ENCODE measurements at places on chromosomes 1 and 21.

- no peak for DNase-seq
These were observed 617.7 kb upstream of the ADGRL2 start for GRCh38 chr1:81183051-81183450.

DNA sequence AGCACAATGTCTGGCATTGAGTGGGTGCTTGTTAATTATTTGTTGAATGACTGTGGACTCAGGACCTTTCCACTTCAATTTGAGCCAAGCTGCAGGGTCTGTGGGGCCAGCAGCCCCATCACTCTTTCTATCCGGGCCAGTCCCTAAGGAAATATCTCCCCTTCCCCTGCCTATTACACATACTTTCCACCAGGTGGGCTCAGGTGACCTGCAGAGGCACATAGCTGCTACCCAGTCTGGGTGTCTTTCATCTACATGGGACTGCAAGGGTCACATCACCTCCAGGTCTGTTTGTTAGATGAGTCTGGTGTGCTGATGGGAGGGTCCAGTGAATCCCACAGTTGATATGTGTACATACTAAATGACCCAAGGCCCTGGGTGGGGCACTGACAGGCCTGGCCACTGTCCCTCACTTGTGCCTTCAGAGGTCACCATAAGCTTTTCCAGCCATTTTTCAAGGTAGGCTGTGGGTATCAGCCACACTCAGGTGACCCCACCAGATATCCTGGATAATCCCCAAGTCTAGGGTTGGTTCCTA, 59.5 kb upstream of the KDM4A start:
- no peak for DNase-seq

DNA sequence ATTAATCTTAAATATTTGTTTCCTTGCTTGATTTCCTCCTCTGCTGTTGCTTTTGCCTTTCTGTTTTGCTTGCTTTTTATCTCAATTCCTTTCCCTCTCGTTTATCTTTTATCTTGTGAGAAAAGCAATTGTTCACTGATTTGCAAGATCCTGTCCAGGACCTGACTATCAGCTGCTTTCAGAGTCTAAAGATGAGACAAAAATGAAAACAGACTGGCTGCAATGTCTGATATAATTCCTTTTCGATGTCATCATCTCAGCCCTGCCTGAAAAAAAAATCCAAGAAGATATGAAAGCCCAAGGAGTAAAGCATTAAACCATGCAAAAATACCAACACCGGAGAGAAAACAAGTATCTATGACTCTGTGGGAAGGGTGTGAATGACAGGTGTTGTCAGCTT, 225.5 kb downstream of the PATJ start:
- no peak for DNase-seq

GRCh38 chr1:24222793-24223192, 35.7 kb upstream of the IFNLR1 start:
- no peak for DNase-seq

- DNase-seq, result no peak
These were observed 39.8 kb upstream of the LRP8 start for GRCh38 chr1:53367503-53368313.

DNA sequence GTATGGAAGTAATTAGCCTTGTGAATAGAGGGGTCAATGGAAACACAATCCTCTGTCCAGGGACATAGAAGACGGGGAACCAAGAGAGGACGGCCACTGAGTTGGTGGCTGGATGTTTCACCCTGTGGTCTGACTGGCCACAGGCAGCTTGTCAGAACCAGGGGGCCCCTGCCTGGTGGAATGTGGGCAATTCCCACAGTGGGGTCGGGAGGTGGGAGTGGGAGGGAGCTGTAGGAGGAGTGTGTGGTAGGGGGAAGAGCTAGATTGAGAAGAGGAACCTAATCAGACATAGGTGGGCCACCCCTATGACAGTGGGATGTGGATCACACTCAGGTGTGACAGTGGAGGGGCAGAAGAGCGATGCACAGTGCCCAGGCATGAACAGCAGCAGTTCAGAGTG, 31.3 kb downstream of the TRIM62 start:
- DNase-seq, result no peak

- DNase-seq, result no peak
These were observed 42.1 kb downstream of the PARP1 start for GRCh38 chr1:226365831-226366231.

DNA sequence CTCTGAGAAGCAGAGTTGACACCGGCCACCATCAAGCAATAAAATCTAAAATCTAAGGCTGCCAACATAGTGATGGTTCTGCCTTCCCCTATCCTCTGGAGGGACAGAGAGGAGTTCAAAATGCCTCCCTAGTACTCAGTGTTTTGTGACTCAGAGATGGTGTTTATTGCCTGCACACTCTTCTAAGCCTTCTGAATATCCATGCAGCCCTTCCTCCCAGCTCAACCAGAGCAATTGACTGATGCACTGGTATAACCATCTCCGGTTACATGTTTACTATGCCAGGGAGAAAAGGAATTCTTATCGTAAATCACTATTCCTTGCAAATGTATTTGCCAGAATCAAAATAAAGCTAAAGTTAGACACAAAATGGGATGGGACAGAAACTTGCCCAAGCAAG, 132.9 kb upstream of the RAB4A start:
- DNase-seq, result no peak

DNA sequence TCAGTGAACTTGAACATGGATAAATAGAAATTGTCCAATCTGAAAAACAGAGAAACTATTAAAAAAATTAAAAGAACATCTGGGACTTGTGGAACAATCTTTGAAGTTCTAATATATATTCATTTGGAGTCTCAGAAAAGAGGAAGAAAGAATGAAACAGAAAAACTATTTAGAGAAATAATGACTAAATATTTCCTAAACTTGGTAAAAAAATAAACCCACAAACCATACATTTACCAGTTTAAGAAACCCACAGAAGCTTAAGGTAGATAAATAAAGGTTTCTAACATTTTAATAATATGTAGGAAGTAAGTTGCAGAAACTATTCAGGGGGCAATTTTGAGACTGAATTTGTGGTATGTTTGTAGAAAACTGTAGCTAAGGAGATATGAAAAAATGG, 437.8 kb downstream of the PTBP2 start:
- no peak for DNase-seq

- DNase-seq, result no peak
These were observed 44.5 kb downstream of the PHTF1 start for GRCh38 chr1:113714606-113715269.

DNA sequence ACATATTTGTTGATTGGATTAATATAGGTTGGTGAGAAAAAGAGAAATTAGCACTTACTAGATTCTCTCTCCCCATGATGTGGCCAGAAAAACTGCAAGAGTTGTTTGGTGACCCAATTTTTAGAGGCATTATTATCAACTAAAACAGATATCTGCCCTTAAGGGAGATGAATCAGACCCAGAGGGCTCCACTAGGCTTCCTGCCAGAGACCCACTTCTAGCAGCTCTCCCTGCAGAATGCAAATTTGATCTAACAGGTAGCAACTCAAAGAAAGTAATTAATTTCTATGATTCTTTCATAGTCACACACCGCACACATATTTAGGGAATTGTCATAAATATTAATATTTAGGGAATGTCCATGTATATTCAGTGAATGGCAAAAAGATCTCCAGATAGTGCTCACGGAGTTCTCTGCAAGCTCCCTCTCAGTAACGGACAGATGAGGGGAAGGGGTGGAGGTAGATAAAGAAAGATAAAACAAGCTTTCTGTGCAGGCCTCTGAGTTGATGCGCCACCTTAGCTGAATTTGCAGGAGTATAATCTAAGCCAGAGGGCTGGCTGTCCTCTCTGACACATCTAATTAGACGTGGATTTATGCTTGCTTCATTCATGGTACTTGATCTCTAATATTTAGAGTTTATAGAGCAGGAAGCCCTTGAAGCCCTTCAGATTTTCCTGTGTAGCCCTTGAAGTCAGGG, 84.1 kb upstream of the CCDC190 start:
- no peak for DNase-seq

GRCh38 chr1:232459826-232460225, 170.1 kb downstream of the SIPA1L2 start:
- no peak for DNase-seq

- peak; percentile 28 for DNase-seq
These were observed 61.7 kb downstream of the CHD5 start for GRCh38 chr1:6118415-6118814.

DNA sequence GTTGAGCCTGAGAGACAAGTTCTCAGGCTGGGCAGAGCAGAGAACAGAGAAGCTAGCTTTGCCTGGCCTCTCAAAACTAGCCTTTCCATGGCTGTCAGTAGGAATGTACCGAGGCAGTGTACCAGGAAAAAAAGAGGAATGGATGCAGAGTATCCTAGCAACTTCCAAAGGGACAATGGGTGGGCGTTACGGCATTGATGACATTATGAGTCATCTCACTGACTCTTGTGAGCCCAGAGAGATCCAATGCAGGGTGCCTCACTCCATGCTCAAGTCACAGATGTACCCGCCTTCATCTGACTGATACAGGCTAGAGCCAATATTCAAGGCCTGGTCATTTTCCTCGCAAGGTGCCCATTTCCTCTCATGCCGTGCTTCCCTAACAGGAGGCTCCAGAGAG, 51.4 kb upstream of the C8B start:
- no peak for DNase-seq

DNA sequence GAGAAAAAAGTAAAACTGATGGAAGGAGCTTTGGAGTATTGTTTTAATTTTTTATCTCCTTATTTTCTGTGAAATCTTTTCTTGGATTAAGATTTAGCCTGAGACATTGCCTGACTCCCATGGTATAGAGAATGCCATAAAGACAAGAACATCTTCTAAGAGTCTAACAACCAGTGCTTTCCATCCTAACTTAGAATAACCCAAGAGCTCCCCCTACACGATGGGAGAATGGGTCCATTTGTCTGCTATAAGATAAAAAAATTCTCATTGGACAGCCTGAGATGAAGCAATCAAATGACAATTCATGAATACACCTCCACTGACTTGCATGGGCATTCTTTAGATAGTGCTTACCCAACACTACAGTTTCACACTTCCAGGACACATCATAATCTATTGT, 478.1 kb downstream of the TTLL7 start:
- no peak for DNase-seq

DNA sequence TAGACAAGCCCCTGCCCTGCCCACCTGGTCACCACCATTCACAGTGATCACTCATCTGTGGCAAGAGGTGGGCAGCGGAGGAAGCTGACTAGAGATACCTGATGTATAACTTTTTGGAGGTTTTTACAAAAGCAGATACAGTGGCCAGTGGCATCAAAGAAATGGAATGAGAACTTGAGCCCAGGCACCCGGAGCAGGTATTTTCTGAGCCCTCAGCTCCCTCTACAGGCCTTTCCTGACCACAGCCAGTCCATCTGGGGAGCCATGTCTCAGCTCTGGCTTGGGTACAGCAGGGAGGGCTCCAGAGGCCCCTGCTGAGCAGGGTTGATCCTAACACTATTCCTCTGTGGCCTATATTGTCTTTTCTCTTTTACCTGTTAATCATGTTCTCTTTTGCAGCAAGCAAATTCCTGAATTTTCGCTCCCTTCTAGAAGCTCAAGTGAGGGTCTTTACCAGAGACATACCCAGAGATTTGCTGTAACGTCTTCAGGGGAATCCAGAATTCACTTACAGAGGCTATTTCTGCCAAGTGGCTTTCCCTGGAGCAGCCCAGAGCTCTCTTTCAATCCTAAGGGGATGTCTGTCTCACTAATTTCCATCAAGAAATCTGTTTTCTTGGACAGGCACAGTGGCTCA, 27.3 kb downstream of the GPR157 start:
- DNase-seq, result no peak

DNA sequence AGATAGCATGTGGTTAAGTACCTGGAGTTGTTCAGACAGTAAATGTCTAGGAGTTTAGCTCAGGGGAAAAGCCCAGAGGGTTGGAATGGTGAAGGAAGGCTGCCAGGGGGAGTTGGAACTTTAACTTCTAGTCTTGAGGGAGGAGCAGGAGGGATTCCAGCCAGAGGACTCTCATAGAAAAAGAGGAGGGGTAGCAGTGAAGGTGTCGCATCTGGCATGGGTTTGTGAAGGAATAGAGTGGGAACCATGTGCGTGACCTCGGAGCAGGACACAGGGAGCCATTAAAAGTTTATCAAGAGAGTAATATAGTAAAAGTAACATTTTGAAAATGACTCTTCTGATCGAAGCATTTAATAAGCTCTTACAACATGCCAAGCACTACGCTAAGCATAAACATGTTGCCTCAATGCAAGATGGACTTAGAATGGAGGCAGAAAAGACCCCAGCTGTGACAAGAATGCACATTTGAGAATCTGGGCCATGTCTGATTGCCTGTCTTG, 632.4 kb upstream of the CAMK1G start:
- no peak for DNase-seq

- no peak for DNase-seq
These were observed 481.8 kb upstream of the NFIA start for GRCh38 chr1:60600532-60600931.

DNA sequence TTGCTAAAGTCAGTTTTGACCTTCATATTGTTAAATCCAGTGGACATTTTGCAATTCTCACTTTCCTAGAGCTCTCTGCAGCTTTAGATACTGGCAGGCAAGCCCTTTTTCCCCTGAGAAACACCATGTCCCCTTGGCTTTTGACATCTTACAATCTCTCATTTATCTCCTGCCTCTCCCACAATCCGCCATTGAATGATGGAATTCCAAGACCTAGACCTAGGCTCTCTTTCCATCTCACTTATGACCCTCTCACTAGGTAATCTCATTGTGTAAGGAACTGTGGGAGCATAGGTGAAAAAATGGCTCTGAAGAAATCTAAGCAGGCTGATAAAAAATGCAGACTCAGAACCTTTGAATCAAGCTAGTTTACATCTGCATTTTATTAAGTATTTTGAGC, 2.0 kb downstream of the KYAT3 start:
- no peak for DNase-seq

DNA sequence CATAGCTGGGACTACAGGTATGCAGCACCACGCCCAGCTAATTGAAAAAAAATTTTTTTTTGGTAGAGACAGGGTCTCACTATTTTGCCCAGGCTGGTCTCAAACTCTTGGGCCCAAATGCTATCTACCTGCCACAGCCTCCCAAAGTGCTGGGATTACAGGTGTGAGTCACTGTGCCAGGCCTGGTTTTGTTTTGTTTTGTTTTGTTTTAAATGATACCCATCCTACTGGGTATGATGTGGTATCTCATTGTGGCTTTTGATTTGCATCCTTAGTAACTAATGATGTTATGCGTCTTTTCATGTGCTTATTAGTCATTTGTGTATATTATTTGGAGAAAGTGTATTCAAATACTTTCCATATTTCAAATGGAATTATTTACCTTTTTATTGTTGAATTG, 142.3 kb downstream of the VPS13D start:
- DNase-seq, result no peak

DNA sequence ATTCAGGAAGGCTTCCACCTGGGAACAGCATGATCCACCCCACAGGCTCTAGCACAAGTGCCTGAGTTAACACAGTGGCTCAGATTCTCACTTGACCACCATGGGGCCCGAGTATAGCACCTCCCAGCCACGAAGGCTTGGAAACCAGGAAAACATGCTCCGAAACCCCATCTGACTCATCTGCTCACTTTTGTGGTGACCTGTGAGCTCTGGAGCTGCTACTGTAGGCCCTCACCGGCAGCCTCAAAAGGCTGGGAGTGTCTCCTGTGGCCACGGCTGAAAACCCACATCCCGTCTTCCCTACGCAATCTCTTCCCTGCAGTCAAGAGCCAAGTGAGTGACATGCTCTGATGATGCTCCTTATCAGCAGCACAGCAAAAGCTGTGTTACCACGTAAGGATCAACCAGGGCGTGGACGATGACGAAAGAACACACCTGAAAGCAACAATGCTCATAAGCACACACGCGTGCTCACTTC, 81.4 kb downstream of the TGFBR3 start:
- no peak for DNase-seq

All from AG09309 (cell line).